ENCODE measurements at places on chromosomes 7 and 10.

DNA sequence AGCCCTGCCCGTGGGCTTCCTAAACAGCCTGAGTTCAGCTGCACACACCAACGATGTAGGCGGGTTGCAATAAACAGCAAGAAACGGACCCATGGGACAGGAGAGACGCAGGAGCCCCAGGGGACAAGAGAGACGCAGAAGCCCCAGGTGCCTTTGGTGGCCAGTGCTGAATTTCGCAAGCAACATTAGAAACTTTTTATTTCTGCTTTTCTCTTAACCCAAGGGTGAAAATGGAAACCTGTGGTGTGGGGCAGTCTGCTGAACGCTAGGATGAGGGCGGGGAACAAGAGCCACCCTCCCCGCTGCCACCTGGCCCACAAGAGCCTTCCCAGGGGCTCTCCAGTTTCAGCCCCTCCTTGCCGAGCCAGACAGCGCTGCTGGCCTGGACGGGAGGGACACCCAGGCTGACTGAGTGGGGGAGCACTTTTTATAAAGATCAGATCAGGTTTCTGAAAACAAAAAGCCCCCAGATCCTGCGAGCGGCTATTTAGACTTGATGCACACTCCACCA lies 20.0 kb upstream of the GPR146 start:
- no peak for DNase-seq

- DNase-seq, result no peak
Measured at GRCh38 chr7:38512704-38513103, 118.5 kb downstream of the AMPH start.

GRCh38 chr7:124773339-124773738 lies 7.7 kb upstream of the GPR37 start:
- DNase-seq, result no peak

- no peak for DNase-seq
Measured at GRCh38 chr10:77680065-77680464, 42.5 kb upstream of the KCNMA1 start.

GRCh38 chr7:151397026-151397425 lies 12.8 kb downstream of the WDR86 start:
- DNase-seq, result no peak

GRCh38 chr7:110808361-110808760 lies 282.6 kb upstream of the LRRN3 start:
- no peak for DNase-seq

Measured in stimulated activated naive CD8-positive, alpha-beta T cell treated with anti-CD3 and anti-CD28 coated beads, Interleukin-15, Interleukin-2, amounts not matched to agents 100 U/mL and 50 U/mL, for 24 hours (primary cell).